NCI-H2171 treated with DMSO at 0.1 percent for 48 hours (cell line): ENCODE measurements at places on chromosomes 16 and 17.

GRCh38 chr17:73522696-73523095, 121.5 kb downstream of the SDK2 start:
- no peak for DNase-seq

DNA sequence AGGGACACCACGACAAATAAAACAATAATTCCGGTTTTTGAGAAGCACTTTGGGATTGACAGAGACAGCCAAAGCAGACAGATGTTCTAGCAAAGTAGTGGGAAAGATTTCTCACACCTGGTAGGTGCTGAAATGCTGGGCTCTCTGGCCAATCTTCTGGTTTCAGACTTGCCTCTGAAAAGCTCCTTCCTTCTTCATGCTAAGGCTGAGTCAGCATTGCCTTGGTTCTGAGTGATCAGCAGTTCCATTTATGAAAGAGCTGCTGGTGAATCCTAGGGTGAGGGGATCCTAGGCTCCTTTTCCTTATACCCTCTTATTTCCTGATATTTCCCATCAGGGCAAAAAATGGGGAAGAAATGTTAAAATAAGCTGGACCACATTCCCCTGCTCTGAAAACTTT, 268.7 kb upstream of the SALL1 start:
- no peak for DNase-seq

DNA sequence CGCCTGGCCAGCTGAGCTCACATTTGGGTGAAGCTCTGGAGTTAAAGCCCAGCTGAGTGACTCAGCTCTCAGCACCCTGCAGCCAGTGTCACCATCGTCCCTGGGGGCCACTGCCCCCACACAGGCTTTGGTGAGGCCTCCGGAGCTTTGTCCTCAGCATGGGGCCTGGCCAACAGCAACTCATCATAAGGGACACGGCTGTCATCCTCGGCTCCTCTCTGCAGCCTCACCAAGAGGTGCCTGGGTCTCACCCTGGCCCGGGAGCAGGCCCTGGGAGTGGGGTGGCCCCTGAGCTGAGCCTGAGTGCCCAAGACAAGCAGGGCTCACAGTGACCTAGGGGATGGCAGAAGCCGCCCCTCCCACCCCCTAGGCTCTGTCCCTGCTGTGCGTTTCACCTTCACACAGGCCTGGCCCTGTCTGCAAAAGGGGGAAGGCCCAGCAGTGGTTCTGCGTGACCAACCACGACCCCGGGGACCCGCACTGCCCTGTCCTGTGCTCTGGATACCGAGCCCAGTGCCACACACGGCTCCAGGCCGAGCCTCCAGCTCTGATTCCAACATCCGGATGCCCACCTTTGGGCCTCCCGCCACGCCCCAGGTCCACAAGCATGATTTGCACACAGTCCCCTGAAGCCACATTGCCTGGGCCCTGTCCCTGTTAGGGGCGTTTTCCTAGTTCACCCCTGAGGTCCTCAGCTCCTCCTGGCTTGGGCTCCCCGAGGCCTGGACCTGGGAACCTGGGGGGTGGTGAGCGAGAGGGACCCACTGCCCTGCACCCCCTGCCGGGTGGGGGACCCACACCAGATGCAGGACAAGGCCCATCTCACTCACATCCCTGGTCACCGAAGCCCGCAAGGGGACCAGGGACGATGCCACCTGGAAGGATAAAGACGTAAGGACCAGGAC, 21.8 kb upstream of the AATK start:
- DNase-seq: no peak

DNA sequence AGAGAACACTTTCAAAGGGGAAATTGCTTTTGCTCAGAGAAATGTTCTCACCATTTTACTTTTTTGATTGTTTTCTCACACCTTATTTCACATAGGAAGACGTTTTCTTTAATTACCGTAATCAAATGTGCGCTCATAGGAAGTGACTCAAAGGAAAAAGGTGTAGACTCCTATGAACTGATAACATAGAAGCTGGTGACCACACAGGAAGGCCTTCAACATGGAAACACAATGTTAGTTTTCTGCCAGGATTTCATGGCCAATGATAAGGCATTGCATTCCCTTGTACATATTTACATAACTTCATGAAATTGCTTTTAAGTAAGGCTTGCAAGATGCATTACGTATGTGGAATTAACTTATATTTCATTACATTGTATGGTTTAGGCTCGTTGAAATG, 40.9 kb upstream of the KCNJ16 start:
- DNase-seq: no peak

GRCh38 chr16:73063854-73064211, 15.9 kb upstream of the ZFHX3 start:
- DNase-seq: no peak
